Globus pallidus (tissue), 1 donor: ENCODE measurements at places on chromosomes 5 and 9.
A peak's percentile ranks its signal among the peaks of the same experiment; 100 is the strongest.

GRCh38 chr9:114397219-114397847 lies 9.6 kb upstream of the AKNA start:
- DNase-seq = no peak

- DNase-seq = no peak
Measured at GRCh38 chr5:136155761-136156160, 23.1 kb downstream of the SMAD5 start.

GRCh38 chr5:81893961-81894360 lies 77.9 kb upstream of the ATG10 start:
- no peak for DNase-seq

DNA sequence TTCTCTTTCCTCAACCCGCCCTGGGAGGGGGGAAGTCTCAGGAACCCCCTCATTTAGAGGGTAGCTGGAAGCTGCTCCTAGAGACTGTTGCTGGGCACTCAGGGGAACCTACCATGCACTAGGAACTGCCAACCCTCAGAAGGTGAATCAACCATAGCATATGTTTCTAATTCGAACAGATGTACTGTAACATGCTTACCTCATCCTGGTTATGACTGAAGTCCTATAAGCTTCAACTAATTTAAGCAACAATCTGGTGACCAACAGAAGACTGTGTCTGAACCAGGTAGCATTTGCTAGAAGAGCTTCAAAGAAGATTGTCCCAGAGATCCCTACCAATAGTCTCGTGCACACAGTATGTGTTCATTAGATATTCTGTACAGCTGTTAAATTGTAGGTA lies 5.7 kb upstream of the PRDM6 start:
- no peak for DNase-seq

DNA sequence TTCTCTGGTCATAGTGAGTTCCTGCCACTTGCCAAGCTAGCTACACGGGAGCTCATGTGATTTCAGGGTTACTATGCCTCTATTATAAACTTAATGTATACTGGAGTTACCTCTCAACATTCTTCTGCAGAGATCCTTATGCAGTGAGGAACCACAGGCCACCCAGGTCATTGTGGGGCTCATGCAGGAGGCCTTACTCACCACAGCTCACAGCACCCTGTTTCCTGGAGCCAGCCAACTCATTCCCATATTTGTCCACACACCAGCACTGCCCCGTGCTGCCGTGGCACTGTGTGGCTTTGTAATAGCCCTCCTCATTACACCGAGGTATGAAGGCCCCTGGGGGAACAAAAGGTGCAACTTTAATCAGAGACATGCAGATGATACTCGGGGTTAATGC lies 520.0 kb downstream of the SPOCK1 start:
- no peak for DNase-seq

GRCh38 chr5:181088289-181088688 lies 42.7 kb downstream of the OR2V1 start:
- DNase-seq = no peak

DNA sequence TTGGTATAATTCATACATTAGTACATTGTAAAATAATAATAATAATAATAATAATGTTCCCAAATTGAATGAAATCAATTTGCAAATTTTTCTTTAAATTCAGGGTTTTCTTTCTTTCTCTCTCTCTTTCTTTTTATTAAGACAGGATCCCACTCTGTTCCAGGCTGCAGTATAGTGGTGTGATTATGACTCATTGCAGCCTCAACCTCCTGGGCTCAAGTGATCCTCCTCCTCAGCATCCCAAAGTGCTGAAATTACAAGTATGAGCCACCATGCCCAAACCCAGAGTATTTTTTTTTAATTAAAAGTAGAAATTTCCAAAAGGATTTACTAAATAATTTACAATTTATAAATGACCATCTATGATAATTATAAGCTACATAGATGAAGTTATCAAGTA lies 117.7 kb downstream of the HOMER1 start:
- DNase-seq = no peak

DNA sequence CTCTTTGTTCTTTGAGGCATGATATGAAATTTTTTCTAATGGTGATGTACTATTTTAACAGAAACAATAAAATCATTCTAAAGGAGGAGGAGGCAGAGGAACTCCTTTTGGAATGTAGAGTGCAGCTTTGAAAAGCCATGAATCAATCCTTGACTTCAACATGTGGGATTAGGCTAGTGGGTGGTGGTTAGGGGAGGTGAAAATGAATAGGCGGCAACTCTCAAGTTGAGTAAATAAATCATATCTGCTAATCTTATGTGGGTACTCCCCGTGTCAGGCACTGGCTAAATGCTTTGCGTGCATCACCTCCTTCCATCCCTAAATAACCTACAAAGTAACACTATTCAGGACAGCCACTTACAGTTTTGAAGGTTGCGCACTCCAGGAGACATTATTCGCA lies 35.1 kb downstream of the FAM81B start:
- no peak for DNase-seq

DNA sequence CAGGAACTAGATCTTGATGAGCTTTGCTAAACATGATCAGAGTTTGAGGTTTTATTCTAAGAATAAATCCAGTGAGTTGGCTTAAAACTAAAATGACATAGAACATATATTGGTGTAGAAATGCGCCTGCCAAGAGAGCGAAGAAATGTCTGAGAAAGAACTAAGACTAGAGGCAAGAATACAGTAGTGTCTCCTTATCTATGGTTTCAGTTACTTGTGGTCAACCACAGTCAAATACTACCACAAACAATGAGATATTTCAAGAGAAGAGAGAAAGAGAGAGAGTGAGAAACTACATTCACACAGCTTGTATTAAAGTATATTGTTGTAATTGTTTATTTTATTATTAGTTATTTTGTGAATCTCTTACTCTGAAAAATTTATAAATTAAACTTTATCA lies 254.4 kb upstream of the CDH10 start:
- no peak for DNase-seq

GRCh38 chr5:172178991-172179989 lies 8.7 kb downstream of the STK10 start:
- no peak for DNase-seq

DNA sequence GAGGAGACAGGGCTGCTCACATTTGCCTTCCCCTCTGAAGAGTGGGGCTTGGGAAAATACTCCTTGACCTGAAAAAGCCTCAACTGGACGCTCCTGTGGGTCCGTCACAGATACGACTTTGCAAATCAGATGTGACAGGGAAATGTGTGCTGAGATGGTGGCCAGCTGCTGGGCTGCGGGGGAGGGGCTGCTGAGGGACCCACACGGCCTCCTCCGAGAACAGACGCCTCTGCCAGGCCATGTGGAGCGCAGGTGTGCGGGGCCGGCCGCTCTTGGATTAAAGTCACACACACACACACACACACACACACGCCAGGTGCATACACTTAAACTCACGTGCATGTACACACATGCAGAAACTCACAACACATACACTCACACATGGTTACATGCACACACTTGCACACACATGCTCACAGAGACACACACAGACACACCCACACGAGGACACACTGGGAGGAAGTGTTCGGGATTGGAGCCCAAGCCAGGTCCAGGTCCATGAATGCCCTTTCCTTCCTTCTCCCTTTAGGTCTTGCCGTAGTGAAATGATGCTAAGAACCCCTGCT lies 167.4 kb downstream of the GAPVD1 start:
- DNase-seq = no peak

- DNase-seq = no peak
Measured at GRCh38 chr5:38443390-38443789, 113.1 kb downstream of the LIFR start.

DNA sequence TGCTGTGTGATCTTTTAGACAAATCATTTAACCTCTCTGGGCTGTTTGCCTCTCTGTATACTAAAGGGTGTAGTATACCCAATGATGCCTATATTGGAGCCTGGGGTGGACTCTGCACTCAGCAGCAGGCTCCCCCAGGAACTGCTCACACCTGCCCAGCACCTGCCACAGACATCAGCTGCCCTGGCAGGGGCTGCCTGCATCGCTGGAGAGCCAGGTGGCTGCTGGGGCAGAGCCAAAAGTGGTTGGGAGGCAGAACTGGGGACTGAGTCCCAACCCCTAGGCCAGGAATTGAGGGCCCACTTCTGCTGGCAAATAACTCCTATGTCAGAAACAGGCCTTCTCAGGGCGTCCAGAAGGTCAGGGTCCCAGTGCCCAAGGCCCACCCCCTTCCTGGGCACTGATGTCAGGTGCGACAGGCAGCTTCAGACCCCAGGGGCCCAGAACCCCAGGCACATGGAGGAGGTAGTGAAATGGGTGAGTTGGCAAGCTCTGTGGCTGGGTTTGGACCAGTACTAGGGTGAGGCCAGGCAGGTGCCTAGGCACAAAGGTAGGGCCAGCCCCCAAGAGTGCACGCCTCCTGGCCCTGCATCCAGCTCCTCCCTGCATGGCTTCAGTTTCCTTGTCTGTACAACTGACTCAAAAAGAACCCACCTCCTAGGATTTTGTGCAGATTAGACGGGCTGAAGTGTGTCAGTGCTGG lies 5.8 kb downstream of the UNC5A start:
- DNase-seq = no peak

DNA sequence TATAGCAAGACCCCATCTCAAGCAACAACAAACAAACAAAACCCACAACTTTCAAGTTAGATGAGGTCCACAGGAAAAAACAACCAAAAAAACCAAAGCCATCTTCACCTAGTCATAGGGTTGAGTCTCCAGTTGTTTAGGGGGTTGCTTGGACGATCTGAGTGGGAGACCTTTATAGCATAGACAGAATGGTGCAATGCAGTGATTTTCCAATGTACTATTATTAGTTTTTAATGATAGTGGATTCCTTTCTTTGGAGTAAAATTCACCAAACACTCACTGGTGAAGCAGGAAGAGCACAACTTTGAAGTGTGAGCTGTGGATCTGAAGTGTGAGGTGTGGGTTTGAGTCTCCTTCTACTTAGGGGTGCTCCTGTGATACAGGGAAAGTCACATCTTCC lies 67.0 kb upstream of the KLF9 start:
- no peak for DNase-seq

- DNase-seq = no peak
Measured at GRCh38 chr5:143115381-143115780, 288.1 kb downstream of the NR3C1 start.

DNA sequence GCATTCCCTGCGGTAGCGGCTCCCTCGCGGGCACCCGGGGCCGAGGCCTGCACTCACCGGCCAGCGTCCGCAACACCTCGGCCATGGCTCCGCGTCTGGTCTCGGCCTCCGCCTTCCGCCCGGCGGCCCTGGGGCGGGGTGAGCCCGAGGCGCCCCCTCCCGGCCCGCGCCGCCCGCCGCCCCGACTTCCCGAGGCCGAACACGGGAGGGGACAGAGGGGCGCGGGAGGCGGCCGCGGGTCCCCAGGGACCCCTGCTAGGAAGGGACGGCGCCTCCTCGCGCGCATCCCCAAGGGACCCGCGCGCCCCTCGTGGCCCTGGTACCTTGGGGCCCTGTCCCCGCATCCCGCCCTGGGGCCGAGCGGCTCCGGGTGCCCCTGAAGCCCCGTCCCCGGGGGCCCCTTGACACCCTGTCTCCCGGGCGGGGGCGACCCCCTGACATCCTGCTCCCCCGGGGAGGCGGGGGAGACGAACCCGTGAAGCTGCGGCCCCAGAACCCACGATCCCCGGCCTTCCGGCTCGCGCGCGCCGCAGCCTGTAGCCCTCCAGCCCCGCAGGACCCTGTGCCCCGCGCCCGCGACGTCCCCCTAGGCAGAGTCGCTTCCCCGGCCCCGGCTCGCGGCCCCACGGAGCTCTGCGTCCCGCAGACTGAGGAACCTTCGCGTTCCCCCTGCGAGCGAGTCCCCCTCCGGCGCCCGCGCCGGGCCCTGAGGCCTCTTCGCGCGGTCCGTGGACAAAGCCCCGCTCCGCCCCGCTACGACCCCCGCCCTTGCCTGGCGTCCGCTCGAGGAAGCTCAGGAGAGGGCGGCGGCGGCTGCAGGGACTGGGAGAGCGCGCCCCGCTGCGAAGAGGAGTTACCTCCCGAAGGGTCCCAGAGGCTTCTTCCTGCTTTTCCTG lies at the start of gene ABO:
TSS of gene ABO (minus strand) at position 97 of the 896 bp plus-strand sequence.
- DNase-seq = no peak

DNA sequence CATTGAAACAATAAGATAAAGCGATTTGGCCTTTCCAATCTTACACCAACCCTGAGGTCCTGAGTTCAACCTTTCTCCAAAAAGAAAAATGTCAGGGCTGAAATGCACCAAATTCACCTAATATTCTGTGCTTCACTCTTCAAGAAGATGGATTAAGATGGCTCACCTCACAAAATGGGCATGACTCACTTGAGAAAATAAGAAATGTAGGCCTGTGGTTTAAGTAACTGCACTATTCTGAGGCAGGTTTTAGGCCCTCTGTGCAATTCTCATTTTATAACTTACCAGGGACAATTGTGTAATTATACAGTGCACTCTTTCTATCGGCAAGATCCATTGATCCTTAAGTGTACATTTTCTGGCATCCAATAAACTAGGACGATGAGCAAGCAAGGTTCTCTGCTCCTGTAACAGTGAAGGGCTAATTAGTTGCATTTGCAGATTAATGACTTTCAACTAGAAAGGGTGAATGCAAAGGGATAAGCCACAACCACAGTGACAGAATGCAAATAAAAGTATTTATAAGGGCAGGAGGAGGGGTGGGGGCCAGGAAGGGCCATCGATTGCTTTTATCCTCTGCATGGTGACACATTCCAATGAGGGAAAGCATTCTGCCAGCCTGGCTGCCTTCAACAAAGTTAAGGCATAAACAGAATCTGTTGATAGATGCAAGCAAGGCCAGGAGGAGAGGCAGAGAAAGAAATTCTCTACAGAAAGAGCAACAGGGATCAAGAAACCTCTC lies 214.5 kb downstream of the CAAP1 start:
- DNase-seq = no peak

GRCh38 chr9:12718482-12719026 lies 25.4 kb downstream of the TYRP1 start:
- DNase-seq = peak; percentile 16

- no peak for DNase-seq
Measured at GRCh38 chr5:1974501-1975405, 92.0 kb upstream of the IRX4 start.

- no peak for DNase-seq
Measured at GRCh38 chr9:27924502-27924901, 351.2 kb upstream of the C9orf72 start.

- no peak for DNase-seq
Measured at GRCh38 chr5:161614342-161614741, 67.8 kb upstream of the GABRB2 start.

DNA sequence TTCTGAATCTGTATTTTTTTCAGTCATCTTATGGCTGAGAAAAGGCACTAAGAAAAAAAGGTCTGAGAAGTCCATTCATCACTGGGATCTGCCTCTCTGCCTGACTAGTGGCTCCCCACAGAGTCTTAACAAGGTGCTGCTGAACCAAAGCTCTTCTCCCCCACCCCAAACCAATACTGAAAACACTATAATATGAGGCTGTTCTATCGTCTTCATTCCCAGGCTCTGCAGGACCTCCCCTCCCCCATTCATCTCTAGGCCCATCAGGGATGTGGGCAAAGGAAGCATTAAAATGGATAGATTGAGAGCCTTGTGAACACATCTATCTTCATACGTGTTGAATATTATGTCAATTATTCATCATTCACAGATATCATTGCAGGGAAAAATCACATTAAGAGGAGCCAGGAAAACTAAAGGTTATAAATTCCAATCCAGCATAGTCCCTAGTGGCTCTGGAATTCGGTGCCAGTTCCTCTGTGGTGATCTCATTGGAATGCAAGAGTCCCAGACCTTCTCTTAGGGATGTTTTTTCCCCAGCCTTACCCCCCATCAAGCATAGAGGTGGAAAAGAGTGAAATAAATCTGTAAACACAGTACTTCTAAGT lies 44.3 kb upstream of the GPR151 start:
- DNase-seq = no peak

GRCh38 chr9:121189660-121190059 lies 12.0 kb downstream of the RAB14 start:
- DNase-seq = no peak
